RPMI8226 (cell line): ENCODE measurements at places on chromosomes 5 and 9.

DNA sequence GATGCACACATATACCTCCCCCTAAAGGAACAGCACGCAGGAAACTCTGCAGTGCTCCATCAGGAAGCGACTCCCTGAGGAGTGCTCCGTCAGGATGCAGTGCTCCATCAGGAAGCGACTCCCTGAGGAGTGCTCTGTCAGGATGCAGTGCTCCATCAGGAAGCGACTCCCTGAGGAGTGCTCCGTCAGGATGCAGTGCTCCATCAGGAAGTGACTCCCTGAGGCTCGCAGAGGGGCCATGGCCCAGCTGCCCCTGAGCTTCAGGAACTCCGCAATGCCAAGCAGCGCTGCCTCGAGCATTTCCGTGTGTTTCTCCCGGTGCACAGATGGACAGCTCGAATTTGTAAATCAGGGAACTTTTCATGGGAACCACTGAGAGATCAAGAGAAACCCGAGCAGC is 88.1 kb downstream of the PAX5 start:
- DNase-seq, result no peak

GRCh38 chr5:172453206-172453985 is 929 bp downstream of the SH3PXD2B start:
- DNase-seq, result no peak

DNA sequence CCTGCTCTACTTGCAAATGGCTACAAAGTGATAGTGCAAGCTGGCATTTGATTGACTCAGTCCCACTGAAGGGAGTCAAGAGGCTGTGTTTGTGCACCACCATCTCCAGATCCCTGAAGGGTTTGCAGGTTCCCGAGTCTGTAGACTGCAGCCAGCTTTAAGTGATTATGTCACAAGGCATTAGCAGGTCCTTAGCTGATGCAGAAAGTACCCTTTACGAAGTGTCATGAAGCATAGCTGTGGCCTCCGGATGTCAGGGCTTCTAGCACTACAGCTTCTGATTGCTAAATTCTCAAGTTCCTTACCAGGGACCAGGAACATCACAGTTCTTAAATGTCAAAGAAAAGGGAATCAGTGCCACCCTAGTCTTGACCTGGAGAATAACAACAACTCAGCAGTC is 311.3 kb upstream of the TRPC7 start:
- no peak for DNase-seq

DNA sequence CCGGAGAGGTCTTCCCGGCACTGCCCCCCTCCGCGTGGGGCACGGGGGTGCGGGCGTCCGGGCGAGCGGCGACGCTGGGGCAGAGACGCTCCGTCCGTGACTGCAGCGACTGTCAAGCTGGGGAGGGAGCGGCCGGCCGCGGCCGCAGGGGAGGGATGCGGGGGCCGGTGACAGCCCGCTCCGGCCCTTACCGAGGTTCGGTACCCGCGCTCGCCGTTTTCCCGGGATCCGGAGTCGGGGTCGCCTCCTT is 400 bp downstream of the KDM4C start:
- no peak for DNase-seq

DNA sequence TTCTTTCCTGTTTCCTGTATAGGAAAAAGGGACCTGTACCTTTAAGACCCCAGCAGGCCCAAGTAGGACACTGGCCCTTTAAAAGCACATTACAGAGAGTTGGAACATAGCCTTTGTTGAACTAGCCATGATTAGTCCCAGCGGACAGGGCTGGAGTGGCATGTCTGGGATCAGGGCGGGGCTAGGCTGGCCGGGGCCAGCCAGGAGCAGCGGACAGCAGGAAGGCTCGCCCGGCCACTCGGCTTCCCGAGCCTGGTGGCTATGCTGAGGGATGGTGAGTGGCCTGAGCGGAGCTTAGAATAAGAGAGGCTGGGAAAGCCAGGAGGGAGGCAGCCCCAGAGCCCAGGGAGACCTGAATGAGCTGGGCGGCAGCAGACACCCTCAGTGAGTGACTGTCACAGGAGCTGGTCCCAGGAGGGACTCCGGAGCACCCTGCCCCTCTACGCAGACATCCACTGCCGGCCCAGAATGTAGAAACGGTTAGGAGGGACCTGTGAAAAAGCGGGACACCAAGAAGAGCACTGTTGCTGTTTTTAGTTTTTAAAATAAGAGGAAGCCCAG is 92.1 kb downstream of the DAB2IP start:
- DNase-seq, result no peak

GRCh38 chr9:12274577-12274976 is 418.6 kb upstream of the TYRP1 start:
- DNase-seq, result no peak

GRCh38 chr5:56023296-56023695 is 28.5 kb upstream of the IL6ST start:
- DNase-seq, result no peak

DNA sequence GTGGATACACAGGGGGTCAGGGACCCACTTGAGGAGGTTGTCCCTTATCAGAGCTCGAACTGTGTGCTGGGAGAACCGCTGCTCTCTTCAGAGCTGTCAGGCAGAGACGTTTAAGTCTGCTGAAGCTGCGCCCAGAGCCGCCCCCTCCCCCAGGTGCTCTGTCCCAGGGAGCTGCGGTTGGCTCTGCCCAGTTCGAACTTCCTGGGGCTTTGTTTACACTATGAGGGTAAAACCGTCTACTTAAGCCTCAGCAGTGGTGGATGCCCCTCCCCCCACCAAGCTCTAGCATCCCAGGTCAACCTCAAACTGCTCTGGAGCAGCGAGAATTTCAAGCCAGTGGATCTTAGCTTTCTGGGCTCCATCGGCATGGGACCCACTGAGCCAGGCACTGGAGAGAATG is 15.9 kb downstream of the SRD5A1 start:
- DNase-seq, result no peak

GRCh38 chr9:135069558-135070197 is 17.8 kb upstream of the OLFM1 start:
- no peak for DNase-seq
